ENCODE measurements at places on chromosomes 4 and X. TPM values are rescaled to one million over a fixed set of nuclear protein-coding genes. Genes with fewer than 3 reads are reported as not detected.

DNA sequence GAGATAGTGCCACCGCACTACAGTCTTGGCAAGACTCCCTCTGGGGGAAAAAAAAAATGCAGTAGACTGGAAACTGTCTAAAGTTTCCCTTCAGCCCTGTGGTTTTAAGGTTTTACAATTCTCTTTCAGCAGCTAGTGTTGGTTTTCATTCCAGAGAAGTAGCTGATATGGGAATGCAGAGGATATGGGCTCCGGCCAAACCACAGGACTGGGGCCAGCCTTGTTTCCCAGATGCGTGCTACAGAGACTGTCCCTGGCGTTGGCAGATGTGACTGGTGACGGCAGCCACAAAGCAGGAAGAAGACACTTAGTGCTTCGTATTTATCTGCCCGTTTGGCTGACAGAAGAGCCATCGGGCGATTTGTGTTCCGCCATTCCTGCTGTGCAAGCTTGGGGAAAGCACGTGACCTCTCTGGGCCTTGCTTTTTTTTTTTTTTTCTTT, 43.2 kb downstream of the ZBTB49 start:
- DNase-seq = peak; percentile 87

RAB33A gene
- 1.7 TPM for total RNA-seq

RXFP1 gene
- 0.14 TPM for total RNA-seq

DNA sequence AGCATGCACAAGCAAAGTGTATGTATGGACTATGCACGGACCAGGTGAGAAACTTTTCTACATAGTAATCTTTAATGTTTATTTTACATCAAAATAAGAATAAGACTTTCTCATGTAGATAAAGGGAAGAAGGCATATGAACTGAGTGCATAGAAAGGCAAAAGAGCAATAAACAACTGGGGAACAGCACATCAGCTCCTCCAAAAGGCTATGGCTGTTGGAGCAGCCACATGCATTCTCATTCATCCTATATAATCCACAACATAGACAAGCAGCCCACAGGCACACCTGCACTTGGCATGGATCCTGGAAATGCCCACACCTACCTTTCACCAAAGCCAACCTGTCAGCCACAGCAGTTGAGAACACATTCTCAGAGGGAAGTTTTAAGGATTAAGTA, 586.9 kb upstream of the INTU start:
- no peak for DNase-seq

GRCh38 chrX:23509256-23509655, 158.0 kb upstream of the PRDX4 start:
- DNase-seq = no peak

- no peak for DNase-seq
Observed at GRCh38 chrX:70042399-70043371, 7.1 kb downstream of the AWAT2 start.

DNA sequence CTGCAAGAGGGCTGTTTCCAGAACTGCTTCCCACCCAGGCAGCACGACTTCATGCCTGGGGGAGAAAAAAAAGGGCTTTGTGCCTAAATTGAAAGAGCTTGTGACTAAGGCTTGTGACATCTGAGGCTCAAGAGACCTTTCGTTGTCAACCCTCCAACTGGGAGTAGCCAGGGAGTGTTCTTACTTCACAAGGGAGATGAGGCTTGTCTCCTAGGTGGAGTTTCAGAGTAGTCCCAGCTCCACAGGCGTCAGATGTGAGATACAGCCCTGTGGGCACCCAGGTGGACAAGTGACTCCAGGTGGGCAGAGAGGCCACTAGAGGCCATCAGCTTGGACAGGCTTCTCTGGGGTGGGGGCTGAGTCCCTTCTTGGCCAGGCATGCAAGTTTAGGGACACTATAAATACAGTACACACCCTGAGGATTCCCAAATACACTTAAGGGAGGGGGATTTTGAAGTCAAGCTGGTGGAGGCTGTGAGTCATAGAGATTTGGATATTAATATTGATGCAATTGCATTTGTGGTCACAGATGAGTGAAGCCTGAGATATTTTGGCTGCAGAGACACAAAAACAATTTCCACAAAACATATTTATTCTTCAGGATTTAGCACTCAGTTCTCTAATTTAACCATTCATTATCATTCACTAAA, 40.1 kb upstream of the SETD7 start:
- peak; percentile 34 for DNase-seq

DNA sequence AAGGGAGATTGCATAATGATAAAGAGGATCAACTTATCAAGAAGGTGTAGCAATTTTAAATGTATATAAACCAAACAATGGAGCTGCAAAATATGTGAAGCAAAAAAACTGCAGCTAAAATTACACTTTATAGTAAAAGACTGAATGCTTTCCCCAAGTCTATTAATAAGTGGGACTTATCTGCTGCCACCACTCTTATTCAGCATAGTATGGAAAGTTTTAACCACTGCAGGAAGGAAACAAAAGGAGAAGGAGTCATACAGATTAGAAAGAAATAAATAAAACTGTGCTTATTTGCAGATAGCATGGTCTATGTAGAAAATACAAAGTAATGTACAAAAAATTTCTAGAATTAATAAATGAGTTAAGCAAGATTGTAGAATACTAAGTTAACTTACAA, 94.1 kb upstream of the GK2 start:
- no peak for DNase-seq

DNA sequence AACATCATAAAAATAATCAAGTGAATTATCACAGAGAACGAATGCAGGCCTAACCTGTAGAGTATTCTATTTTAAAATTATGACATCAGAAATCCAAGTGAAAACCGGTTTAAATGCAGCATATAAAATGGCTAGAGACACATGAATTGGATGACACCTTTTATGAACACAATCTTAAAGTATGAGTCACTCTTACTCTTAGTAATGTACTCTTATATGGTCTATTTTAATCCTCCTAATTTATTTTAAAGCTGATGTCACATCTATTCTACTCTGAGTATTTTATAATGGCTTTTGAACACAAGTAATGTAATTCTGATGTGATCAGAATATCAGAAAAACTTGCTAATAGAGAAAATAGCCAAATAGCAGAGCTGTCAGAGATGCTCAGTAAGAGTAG, 161.4 kb upstream of the RADX start:
- DNase-seq = no peak
